ENCODE measurements at places on chromosomes 7 and 10. TPM values are rescaled to one million over a fixed set of nuclear protein-coding genes. Genes with fewer than 3 reads are reported as not detected.

The ARMC3 gene
- not detected for total RNA-seq

The AOAH gene
- 18.5 TPM for total RNA-seq

- no peak for DNase-seq
Measured at GRCh38 chr10:86176850-86177536, 189.6 kb downstream of the GRID1 start.

DNA sequence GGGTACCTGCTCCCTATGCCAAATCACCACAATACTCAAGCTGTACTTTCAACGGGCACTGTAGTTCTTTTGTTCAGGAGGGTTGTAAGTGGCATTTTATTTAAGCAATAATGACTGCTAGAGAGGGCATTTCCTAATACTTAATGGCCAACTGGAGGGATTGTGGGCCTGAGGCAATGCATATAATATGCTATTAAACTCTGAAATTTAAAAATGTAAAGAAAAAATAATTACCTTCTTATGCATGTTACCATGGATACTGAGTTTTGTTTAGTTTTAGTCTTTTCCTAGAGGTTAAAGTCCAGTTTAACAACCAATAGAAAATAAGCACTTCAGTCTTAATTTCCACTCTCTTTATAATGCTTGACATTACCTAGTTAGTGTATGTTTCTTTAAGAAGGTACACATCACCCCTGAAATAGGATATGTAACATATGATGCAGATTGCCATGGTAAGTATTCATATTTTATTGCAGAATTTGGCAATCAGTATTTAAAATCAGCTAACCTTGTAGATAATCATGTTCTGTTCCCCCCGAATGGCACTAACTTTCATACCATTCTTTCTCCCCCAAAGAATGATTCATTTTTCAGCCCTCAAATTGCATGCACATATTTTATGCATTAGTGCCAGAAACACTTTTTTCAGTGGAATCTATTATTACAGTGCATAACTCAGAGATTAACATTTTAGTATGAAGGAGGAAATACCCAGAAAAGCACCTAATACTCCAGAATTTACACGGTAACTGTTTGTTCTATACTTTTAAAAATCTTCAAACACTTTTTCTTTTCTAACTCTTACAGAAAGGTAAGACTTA lies 90.3 kb upstream of the ZNF438 start:
- no peak for DNase-seq

DNA sequence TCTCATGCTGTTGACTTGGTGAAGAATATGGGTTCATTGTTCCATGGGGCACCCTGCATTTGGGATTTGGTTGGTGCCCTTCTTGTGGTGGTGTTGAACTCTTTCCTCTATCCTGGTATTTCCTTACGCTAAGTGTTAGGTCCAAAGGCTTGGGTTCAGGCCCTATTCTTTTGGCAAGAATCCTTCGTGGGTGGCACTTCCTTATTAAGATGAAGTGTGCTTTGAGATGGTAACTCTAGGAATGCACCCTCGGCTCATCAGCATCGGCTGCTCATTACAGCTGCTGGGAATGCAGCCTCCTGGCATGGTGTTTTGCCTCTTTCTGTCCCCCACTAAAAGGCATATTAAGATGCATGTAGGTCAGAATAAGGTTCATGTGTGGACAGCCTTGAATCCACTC lies 380.7 kb downstream of the RPS24 start:
- no peak for DNase-seq

GRCh38 chr10:59885430-59886134 lies 20.8 kb downstream of the CCDC6 start:
- DNase-seq = peak; percentile 38

- DNase-seq = no peak
Measured at GRCh38 chr10:70034232-70034631, 18.4 kb upstream of the MACROH2A2 start.

- no peak for DNase-seq
Measured at GRCh38 chr10:2993636-2994035, 73.7 kb upstream of the PFKP start.

- DNase-seq = no peak
Measured at GRCh38 chr7:131773413-131773812, 217.0 kb upstream of the PODXL start.

- no peak for DNase-seq
Measured at GRCh38 chr10:25766687-25767221, 167.3 kb upstream of the MYO3A start.

- DNase-seq = no peak
Measured at GRCh38 chr10:132721725-132722124, 64.2 kb downstream of the NKX6-2 start.
